Stimulated activated CD8-positive, alpha-beta memory T cell treated with anti-CD3 and anti-CD28 coated beads, Interleukin-12 subunit alpha, Interleukin-12 subunit beta, amount 100 ng/mL, for 1 hour (primary cell): ENCODE measurements at places on chromosomes 2 and 18.

- no peak for DNase-seq
Observed at GRCh38 chr2:172772633-172773032, 37.0 kb downstream of the RAPGEF4 start.

GRCh38 chr18:13545514-13545913 lies 180.8 kb downstream of the FAM210A start:
- no peak for DNase-seq

DNA sequence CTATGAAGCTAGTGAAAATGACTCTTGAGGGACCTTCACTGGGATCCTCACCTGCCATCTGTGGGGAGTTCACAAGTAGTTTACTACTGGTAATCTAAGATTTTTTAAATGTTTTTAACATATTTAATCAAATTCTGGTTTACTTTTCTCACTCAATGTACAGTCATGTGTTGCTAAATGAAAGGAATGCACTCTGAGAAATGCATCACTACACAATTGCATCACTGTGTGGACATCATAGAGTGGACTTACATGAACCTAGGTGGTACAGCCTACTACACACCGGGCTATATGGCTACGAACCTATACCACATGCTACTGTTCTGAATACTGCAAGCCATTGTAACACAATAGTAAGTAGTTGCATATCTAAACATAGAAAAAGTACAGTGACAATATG lies 528.0 kb downstream of the BCL11A start:
- DNase-seq = no peak

GRCh38 chr2:231392431-231393148 lies 2.9 kb upstream of the B3GNT7 start:
- no peak for DNase-seq

DNA sequence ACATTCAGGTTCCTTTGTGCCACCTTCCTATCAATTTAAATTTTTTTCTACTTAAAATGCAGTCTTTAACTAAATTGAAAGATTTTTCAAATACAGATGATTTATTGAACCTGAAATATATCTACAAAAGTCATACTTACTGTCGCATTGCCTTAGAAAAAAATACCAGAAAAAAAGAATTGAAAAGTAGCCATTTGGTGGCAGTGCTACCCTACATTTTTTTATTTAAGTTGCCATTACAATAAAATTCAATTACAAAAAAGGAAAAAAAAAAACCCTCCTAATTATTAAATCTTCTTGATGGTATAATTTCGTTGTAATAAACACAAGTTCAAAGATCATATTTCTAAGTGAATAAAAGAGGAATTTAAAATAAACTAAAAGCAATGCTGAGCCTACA lies 43.4 kb downstream of the DSC3 start:
- no peak for DNase-seq

GRCh38 chr2:54012538-54013141 lies 41.8 kb upstream of the PSME4 start:
- DNase-seq = no peak
